ENCODE measurements at places on chromosomes 2 and 18.

DNA sequence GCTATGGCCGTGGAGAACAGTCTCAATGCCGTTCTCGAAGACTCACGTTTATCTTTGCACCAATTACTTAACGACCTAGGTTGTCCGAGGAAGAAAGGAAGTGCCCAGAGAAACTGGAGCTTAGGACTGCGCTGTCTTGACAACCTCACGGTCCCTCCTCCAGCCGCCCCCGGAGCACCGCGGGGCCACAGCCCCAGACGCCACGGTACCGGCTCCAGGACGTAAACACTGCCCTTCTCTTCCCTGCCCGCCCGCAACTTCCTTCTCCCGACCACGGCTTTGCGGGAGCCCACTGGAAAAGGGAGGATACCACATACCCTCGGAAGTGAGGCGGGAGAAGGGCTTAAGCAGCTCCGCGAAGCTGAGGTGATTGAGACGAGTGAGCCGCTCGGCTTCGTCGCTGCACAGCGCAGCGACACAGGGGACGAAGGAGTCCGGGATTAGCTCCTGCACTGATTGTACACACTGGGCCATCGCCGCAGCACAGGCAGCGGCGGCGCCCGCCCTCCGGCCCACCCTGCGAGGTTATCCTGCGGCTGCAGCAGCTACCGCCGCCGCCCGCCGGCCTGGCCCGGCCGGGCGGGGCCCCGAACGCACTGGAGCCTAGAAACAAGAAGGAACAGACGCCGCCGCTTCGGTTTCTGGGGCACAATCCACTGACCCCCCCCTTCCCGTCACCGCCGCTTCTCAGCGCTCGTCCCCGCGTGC is 483 bp downstream of the TRAPPC8 start:
- no peak for DNase-seq

DNA sequence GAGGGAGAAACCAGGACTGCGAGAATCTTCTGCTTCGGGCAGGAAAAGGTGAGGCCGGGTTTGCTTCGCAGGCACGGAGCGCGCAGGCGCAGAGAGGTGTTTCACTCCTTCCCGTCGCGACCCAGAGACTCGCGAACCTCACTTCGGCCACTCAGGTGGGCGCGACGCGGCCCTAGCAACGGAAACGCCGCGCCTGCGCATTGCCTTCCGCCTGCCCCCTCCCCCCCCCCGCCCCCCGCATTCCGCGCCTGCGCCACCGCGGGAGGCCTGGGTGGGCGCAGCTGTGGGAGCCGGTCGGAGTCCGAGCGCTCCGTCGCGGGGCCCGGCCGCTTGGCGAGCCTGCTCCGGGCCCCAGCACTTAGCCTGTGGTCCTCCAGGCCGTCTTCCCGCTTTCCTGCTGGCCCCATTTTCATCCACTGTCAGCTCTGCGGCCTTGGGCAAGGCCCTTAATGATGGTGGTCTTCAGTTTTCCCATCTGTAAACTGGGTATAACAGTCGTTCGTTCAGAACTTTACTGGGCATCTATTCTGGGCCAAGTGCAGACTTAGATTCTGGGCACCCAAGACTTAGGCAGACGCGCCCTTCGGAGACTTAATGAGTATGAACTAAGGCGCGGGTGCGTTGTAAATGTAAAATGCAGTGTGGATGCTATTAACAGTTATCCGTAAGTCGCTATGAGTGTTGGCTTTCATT is 62.1 kb upstream of the ACKR3 start:
- peak; percentile 68 for DNase-seq

- DNase-seq, result no peak
These were observed 9.9 kb downstream of the SH2D6 start for GRCh38 chr2:85428343-85428881.

- DNase-seq, result no peak
These were observed 21.7 kb downstream of the LCT start for GRCh38 chr2:135815269-135815668.

DNA sequence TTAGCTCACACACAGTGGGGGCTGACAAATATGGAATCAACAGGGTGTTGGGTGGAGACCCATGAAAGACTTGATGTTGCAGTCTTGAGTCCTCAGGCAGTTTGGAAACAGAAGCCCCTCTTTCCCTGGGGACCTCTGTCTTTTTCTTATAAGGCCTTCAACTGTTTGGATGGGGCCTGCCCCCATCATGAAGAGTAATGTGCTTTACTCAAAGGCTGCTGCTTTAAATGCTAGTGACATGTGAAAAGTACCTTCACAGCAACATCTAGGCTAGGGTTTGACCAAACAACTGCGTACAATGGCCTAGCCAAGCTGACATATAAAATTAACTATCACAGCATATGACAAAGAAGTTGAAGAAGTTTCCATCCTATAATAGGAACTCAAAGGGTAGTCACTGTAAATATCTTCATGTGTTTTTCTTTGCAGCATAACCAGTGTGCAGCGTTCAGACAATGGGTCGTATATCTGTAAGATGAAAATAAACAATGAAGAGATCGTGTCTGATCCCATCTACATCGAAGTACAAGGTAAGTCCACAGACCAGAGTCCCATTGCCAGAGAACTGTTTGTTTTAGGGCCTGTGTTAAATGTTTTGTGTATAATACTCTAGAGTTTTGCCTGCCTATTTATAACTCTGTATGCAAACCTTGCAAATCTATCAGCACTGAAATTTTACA is 46.3 kb downstream of the MERTK start:
- DNase-seq, result no peak

DNA sequence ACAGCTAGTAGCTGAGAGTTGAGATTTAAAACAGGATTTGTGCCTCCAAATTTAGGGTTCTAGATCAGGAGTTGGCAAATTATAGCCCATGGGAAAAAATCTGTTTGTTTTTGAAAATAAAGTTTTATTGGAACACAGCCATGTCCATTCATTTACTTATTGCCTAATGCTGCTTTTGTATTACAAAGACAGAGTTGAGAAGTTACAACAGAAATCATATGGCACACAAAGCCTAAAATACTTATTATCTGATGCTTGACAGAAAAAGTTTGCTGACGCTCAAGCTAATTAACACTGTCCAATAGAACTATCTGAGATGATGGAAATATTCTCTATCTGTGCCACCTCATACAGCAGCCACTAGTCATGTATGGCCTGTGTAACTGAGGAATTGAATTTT is 229.1 kb upstream of the RASGRP3 start:
- no peak for DNase-seq

DNA sequence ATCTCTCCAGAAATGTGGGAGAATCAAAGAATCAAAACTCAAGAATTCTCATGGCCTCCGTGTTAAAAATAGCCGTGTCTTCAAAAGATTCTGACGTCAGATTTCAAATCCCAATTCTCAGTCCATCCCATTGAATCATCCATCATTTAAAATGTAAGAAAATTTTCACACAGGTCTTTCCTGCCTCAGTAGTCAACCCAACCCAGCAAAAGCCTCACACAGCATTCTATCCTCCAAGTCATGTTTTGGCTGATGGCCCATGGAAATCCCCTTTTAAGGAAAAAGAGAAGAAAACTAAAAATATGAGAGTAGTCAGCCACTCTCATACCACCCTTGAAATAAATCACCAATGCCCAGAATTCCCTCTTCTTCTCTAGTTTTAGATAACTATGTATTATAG is 211.8 kb downstream of the C1D start:
- no peak for DNase-seq

DNA sequence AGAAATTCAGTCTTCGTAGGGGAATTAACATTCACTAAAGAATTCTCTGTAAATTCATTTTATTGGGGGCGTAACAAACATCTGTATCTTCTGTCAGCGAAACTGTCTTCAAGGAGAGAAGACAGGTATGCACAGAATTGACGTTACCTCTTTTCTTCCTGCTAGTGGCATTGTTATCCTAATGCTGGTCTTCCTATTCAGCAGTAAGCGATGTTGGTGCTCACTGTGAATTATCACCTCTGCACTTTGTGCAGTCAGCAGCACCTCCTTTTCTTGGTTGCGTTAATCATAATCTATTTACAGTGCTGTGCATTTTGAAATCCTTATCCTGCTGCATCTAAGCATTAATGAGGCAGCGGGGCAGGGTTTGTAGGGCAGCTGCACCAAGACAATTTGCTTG is 362.3 kb downstream of the SLC4A3 start:
- no peak for DNase-seq

DNA sequence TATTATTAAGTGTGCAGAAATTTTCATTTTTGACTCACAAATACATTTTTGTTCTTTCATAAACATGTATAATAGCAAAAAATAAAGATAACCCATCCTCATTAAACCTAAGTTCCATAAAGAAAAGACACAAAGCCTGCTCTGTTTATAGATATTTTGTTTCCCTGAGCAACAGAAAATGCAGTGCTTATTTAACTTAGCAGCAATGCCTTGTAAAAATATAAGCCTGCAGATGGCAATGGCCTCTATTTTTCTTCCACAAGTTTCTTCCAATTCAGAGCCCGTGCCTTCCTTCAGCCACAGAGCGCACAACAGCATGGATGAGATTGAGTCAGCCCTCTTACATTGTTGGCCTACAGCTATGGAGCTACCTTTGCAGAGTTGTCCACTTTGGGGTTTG is 43.6 kb downstream of the PKP4 start:
- no peak for DNase-seq

DNA sequence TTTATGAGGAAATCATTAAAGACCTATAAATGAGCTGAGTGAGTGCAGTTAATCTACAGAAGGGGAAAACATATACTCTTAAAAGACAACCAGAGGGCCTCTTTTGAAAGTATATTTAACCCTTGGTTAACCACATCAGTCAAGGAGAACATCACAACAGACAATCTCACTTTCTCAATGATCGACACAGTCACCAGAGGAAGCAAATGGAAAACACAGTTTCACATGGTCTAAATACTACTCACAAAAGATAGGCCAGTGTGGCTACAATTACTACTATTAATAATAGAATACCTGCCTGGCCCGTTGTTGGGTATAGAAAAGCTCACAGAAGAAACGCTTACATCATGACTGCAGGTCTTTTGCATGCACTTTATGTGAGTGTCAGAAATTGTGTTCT is 426.2 kb downstream of the NCKAP5 start:
- DNase-seq, result no peak

DNA sequence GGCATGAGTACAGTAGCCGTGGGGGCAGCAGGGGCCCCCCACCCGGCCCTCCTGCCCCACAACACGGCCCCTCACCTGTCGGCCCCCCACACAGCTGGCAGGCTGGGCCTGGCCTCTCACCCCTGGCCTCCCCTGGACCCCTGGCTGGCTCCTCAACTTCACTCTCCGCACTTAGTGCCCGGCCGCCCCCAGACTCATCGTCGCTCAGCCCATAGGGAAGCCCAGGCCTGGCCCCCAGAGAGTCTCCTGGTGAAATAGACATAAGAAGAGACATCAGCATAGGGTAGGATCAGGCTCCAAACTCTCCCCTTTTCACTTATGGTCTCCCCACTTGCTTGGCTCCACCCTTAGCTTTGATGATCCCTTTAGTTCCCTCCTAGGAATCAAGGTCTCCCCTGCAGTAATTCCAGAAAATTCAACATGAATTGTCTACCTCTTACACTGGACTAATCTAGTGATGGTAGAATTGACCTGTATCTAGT is 1.7 kb downstream of the ZNF513 start:
- DNase-seq, result no peak

- no peak for DNase-seq
These were observed 5.9 kb downstream of the MBOAT2 start for GRCh38 chr2:8997631-8998030.

DNA sequence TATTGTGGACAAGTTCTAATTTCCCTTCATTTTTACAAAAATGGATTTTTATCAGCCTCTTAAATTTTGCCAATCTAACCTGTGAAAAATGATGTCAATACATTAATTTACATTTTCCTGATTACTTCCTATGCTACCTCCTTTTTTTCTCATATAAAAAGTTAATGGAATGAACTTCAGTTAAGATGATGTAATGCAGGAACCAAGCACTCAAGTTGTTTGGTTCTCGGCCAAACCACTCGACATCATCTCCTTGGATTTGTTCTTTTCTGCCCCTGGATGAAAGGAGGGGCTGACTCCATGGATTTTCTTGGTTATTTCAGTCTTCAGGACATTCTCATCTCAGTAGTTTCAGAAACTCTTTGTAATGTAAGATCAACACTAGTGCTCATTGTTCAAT is 253.1 kb upstream of the NXPH2 start:
- DNase-seq, result no peak

GRCh38 chr2:27807476-27807875 is 36.0 kb downstream of the MRPL33 start:
- DNase-seq, result no peak

DNA sequence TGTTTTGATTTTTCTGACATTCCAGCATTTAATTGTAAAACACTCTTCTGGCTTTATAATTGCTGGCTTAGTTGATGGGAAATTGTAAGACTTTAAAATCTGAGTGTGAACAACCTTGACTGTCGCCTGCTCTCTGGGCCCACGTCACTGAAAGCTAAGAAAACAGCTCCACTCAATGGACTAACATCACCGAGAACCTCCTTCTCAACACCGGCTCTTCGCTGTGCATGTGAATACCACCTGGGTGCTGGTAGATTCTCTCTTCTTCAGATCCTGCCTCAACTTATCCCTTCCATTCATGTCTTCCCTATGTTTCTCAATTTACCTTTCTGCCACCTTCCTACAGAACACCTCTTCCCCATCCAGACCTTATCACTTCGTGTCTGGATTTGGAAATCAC is 523.1 kb upstream of the ID2 start:
- DNase-seq, result no peak

DNA sequence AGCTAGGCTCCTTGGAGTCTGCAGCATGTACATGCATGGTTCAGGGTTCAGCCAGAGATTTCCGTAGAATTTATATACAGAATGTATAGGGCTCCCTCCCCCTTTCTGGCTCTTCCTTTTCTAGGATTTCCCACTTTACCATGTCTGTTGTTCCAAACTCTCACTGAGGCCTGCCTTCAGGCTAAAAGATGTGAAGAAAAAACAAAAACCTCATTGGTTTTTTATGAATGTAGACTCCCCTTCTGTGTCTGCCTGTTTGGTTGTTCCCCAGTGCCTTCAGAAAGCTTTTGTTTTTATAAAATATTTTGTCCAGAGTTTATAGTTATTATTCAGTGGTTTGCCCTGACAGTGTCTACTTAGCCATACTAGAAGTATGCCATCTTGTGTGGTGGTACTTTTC is 3.6 kb downstream of the NDUFV2 start:
- no peak for DNase-seq

- DNase-seq, result no peak
These were observed 821.1 kb downstream of the TRIB2 start for GRCh38 chr2:13537771-13538349.

- DNase-seq, result no peak
These were observed 396.7 kb downstream of the CDH2 start for GRCh38 chr18:27780061-27780745.

DNA sequence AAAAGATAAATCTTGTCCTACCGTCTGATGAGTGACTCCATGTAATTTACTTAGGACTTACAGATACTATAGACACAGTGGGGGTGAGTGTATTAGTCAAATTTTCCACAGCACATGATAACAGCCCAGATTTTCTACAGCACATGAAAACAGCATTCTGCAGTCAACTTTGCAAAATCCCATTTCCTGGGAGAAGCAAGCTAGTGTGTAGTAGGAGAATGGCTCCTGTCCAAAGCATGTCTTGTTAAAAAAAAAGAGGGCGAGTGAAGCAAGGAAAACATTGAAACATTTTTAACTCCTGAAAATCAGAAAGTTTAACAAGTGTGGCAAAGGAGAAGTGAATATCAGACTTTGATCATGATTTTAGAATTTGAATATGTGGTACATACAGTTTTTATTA is 817.8 kb upstream of the FAM98A start:
- no peak for DNase-seq

GRCh38 chr2:120104772-120105171 is 91.9 kb downstream of the EPB41L5 start:
- DNase-seq, result no peak

GRCh38 chr2:160075171-160075570 is 12.8 kb upstream of the PLA2R1 start:
- no peak for DNase-seq

GRCh38 chr2:236261452-236261851 is 2.8 kb downstream of the ASB18 start:
- no peak for DNase-seq
